ENCODE measurements at places on chromosomes 2 and 18.

GRCh38 chr2:67824186-67824585 is 238.6 kb downstream of the C1D start:
- no peak for DNase-seq

DNA sequence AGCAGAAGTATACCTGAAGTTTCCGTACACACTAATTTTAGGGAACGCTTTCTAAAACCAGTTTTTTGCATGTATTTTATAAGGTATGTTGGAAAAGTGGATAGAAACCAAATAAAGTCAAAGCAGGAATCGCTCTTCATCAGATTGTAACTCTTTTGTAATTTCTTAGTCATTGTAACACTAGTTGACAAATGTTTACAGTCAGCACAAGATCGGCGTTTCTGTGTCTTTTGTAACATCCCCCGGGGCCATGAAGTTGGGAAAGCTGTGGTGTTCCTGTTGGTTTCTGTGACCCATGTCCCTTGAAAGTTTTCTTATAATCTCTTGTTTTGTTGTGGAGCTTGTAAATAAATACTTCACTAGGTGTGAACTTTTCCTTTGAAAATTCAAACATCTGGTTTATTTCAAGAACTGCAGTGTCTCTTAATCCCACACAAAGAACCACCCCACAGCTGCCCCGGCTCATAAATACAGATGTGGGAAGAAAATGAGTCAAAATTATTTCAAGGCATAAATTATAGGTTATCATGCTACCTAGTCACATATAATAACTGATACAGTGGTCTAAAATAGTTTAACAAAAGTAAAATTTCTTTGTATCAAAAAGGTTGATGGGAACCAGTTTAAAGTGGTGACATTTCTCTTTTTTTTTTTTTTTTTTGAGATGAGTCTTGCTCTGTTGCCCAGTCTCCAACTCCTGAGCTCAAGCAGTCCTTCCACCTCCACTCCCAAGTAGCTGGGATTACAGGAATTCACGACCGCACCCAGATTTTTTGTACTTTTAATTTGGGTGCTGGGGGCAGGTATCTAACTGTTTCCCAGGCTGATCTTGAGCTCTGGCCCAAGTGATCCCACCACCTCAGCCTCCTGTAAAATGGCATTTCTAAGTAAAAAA is 751 bp upstream of the NMI start:
- no peak for DNase-seq

- no peak for DNase-seq
Measured at GRCh38 chr18:32802591-32803451, 30.0 kb upstream of the KLHL14 start.

DNA sequence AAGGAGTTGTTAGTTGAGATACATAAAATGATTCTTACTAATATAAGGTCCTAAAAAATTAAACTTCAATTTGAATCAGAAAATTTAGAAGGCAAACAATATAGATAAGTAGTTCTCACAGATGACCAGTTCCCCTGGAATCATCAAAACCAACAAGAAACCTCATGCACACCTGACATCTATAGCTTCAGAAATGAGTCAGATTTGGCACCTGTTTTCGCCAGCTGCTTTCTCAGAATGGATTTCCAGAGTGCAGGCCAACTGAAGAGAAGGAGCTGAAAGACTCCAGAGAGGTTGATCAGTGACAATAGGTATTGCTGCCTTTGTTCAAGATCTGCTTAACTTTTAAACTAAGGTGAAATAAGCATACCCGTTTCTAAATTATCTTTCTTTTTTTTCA is 192.4 kb downstream of the RDH14 start:
- DNase-seq: no peak

DNA sequence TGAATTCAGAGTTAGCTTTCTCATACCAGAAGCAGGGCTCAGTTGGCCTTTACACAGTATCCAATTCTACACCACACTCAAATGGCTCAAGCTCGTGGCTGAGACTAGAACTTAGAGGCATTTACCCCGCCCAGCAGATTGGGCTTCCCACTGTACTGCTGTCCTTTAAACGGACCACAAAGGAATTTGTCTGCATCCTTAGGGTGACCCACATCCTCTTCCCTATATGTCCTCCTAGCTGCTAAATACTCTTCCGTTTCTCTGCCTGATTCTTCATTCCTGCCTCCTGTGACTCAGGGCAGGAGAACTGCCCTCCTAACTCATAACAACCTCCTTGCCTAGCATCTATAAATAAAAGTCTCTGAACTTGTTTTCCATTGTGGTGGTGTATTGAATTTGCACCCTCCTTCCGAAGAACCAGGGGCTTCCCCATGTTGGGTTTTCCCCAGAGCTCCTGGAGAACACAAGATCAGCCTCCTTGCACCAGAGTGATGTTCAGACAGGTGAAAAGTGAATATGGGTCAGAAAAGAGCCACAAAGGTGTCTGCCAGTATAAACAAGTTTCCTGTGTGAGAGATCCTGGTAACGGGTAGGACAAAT is 32.0 kb upstream of the MC4R start:
- no peak for DNase-seq

DNA sequence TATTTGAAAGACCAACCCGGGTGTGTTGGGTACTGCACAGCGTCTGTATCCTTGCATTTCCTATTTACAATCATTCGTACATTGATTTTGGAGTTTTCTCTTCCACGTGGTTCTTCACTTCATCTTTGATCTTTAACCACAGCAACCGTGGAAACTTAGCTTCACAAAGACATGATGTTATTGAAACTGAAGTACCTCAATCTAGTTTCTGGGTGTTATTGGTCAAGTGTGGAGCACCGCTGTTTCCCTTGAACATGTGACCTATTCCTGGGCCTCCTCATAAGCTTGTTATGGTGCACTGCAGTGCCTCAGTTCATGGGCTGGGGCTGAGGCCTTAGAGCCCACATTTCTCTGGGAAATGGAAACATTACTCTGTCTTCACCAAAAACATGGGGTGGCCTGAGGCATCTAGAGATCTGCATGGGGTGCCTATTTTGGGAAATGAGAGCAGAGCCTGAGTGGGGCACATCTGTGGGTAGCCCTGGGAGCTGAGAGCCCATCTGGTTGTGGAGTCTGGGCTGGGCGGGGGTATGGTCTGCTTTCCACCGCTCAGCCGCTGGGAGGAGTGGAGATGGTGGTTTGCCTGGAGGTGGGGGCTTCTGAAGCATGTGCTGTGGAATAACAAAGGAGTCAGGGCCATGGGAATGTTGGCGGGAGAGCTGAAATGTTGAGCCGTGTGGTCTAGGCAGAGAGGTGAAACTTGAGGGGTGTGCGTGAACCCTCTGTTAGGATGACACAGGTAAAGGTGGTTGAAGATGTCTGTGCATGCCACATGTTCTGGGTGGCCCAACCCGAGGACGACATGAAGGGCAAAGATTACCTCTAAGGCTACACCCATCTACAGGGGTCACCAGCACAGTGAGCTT is 37.4 kb downstream of the ZNF236 start:
- DNase-seq: no peak

DNA sequence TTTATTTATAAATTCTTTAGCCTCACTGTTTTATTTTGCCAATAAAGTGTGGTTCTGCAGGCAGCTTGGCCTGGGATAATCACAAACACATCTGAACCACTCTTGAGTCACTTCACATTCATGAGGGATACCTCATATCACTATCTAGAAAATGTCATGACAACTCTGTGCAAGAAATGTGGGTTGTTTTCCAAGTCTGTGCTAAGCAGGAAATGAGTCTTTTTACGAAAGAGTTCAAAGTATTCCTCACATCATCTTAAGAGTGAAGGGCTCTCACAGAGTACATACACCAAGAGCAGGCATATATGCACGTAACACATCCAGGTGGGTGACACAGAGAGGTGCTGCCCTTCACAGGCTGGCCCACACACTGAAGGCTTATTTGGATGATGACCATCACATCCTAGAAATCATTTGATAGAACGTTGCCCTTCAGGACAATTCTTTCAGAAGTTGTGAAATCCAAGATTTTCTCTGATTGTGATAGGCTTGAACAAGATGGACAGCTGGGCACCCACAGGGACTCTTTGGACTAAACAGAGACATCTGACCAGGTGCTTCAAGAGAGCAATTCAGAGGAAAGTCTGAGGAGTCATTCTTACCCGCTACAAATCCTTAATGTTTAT is 811.1 kb upstream of the LRATD1 start:
- no peak for DNase-seq

DNA sequence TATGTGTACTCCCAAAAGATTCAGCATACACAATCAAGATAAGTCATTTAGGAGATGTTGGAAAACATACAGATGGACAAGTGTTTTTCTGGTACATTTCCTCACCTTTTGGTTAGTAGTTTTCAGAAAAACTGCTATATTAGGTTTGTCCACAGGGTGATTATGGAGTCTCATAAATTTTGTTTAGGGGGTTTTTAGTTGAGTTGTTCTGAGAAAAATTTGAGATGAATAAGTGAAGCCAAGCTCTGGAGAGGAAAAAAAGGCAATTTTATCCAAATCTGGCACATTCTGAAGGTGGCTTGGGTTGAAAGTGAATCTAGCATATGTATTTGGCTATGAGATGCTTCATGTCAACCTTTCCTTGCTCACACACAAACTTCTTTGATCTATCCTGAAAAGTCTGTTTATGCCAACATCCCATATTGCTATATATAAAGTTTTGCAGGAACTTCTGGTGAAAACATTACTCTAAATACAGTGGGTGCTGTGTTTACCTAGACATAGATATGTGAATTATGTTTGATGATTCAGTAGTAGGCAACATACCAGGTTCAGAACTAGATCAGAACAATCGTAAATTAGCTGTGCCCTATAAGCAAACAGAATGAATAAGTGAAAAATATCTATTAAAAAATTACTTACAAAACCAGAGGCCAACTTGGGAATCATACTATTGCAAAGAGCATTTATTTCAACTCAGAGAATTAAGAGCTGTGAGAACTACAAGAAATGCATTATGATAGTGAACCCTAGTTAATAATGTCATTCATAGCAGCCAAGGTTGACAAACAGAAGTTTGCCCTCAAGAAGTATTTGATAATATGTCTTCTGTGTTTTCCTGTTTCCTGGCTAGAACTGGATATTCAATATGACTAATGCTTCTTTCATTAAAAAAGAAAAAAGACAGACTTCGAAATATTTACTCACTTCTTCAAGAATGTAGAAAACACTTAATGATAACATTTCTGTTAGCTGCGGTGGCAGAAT is 552.0 kb downstream of the IRS1 start:
- DNase-seq: no peak

- DNase-seq: no peak
Measured at GRCh38 chr2:102063941-102064678, 72.3 kb downstream of the IL1R2 start.

DNA sequence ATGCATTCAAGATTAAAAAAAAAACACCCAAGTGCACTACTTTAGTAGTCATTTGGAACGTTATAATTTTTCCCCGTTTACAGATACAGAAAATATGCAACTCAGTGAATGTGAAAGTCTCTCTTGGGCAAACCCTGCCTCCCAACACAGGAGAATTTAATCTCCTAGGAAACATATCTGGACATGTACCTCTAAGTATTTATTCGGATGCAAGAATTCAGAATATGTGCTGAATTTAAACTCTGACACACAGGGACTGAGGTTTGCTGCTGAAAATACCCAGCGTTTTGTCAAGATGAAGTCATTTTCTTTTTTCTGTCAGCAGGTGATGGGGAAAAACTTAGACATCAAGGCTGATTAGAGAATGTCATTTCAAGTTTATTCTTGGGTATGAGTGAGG is 105.4 kb downstream of the ACKR3 start:
- no peak for DNase-seq

GRCh38 chr2:229126066-229126465 is 145.0 kb downstream of the PID1 start:
- no peak for DNase-seq

- DNase-seq: no peak
Measured at GRCh38 chr2:225400060-225400511, 576 bp downstream of the NYAP2 start.

DNA sequence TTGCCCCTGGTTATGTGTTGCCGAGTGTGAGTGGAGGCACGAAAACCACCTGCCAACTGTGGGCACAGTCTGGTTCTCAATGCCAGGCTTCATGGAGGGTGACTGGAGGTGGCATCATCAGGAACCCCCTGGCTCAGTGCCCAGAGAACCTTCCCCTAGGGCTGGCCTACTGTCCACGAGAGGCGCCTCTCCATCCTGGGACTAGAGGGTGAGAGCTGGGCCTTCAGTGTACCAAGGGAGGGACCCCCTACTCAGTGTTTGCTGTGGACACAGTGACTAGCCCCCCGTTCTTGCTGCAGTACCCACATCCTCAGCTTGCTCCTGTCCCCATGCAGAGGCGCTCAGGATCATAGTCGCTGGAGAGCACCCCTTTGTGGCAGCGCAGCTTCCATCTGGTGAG is 202.6 kb downstream of the HDAC4 start:
- no peak for DNase-seq

GRCh38 chr2:18871430-18871829 is 282.1 kb upstream of the NT5C1B start:
- DNase-seq: no peak

- DNase-seq: no peak
Measured at GRCh38 chr2:64629329-64629781, 24.4 kb downstream of the SERTAD2 start.

DNA sequence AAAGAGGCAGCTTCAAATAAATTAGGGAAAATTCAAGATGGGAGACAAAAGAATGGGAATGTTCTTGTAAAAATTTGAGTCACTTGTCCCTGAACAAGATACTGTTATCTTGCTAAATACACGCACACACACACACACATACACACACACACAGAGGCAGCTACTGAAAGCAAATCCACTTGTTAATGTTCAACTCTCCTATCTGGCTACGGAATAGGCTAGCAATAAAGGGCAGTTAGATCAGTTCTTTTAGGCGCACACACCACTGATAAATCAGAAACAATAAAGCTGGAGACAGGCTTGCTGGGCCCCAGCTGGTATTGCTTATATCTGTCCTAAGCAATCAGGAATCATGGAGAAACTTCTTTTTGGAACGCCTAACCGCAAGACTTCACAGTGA is 461.6 kb downstream of the BCL11A start:
- DNase-seq: no peak

- DNase-seq: no peak
Measured at GRCh38 chr18:54530285-54530684, 60.8 kb upstream of the DYNAP start.

DNA sequence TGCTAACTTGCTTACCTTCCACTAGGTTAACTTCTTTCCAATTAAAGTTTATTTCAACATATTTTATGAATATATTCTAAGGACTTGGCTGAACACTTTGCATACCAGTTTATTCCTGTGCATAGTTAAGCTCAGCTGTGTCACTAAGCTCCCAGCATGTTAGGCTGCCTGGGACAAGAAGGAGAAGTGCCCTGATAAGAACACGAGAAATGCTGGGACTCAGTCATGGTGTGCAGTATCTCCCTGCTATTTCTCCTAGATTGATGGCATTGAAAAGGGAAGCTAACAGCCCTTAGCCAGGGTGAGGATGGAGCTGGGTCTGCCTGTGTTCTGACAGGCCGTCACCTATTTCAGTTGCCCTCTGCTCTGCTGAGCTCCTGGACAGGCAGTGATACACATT is 164.3 kb downstream of the TRABD2A start:
- no peak for DNase-seq

GRCh38 chr2:158533009-158533408 is 76.3 kb downstream of the PKP4 start:
- no peak for DNase-seq

GRCh38 chr2:114057638-114058037 is 167.7 kb downstream of the ACTR3 start:
- no peak for DNase-seq

Data from activated CD8-positive, alpha-beta memory T cell treated with anti-CD3 and anti-CD28 coated beads for 4 hours (primary cell).